ENCODE measurements at places on chromosomes 2 and 18. TPM values are rescaled to one million over a fixed set of nuclear protein-coding genes. Genes with fewer than 3 reads are reported as not detected.

- H3K4me3 ChIP-seq, result no peak overlapping the region
- no peaks in the 10 kb centered on the region for H3K36me3 ChIP-seq
These were observed 61.7 kb downstream of the PLB1 start for GRCh38 chr2:28557389-28558131.

- no peak overlapping the region for H3K4me3 ChIP-seq
- H3K27me3 ChIP-seq, result no peaks in the 10 kb centered on the region
- H3K27ac ChIP-seq, result peak overlapping the region; percentile 56
These were observed 26.0 kb upstream of the ATOH8 start for GRCh38 chr2:85727798-85728197.

DNA sequence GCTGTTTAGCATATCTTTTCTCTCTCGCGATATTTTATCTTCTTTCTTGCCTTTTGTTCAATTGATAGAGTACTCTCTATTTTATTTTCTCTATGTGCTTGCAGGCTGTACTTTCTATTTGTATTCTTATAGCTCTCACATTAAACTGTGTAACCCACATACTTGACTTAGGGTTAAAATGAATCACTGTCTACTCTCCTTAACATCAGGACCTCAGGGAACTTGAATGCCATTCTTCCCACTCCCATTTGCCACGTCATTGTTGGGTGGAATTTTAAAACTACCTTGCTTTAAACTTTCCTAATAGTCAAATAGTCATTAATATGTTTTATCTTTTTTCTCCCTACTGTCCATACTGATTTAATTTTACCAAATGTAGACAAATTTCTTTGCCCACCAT, 269.7 kb downstream of the ALPK2 start:
- no peak overlapping the region for H3K4me3 ChIP-seq
- no peaks in the 10 kb centered on the region for H3K27me3 ChIP-seq
- no peak overlapping the region for H3K27ac ChIP-seq
- no peaks in the 10 kb centered on the region for H3K4me1 ChIP-seq
- H3K36me3 ChIP-seq, result no peaks in the 10 kb centered on the region

DNA sequence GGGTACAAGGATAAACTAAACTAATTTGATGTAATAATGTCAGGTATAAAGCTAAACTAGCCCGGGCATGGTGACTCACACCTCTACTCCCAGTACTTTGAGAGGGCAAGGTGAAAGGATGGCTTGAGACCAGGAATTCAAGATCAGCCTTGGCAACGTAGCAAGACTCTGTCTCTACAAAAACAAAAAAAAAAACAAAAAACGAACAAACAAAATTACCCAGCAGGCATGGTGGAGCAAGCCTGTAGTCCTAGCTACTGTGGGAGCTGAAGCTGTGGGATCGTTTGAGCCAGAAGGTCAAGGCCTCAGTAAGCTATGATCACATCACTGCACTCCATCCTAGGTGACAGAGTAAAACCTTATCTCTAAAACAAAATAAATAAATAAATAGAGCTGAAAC, 131.8 kb upstream of the KYNU start:
- no peaks in the 10 kb centered on the region for H3K36me3 ChIP-seq
- no peaks in the 10 kb centered on the region for H3K27me3 ChIP-seq
- no peaks in the 10 kb centered on the region for H3K4me1 ChIP-seq

DNA sequence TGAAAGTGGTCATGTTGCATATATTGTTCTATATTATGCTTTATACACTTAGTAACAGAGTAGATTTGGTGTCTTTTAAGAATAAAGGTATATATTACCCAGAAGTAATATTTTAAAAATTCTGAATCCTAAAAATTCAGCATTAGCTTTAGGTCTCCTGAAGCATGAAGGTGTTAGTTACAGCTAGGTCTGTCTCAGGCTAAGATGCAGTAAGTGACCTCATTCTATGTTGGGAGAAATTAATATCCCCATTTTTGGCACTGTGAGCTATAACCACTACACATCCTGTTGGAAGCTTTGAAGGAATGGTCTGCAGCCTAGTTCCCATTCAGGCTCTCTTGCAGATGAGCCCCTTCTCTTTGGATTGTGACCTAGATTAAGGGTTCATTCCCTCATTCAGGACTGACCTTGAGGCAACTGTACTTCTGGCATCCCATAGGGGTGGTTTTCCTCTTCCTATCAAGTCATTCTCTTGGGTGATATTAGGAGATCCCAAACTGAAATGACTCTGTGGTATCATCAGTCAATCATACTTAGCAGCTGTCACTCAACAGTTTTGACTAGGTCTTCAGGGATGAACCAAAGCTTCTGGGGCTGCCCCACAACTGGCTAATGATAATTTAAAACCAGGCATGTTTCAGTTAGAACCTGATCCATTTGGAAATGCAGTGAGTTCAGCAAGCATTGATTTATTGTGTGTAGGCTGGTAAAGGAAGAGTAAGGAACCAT, 117.7 kb downstream of the GPD2 start:
- H3K27me3 ChIP-seq, result no peaks in the 10 kb centered on the region
- no peaks in the 10 kb centered on the region for H3K4me1 ChIP-seq
- H3K27ac ChIP-seq, result no peak overlapping the region
- H3K4me3 ChIP-seq, result no peak overlapping the region

- H3K27ac ChIP-seq, result no peak overlapping the region
- H3K4me1 ChIP-seq, result no peaks in the 10 kb centered on the region
- no peaks in the 10 kb centered on the region for H3K27me3 ChIP-seq
These were observed 4.7 kb downstream of the EPG5 start for GRCh38 chr18:45962461-45962860.

GRCh38 chr18:36419900-36420531, 122.5 kb downstream of the FHOD3 start:
- H3K36me3 ChIP-seq, result no peaks in the 10 kb centered on the region
- no peak for DNase-seq
- H3K4me1 ChIP-seq, result no peaks in the 10 kb centered on the region
- H3K4me3 ChIP-seq, result no peak overlapping the region

- H3K4me3 ChIP-seq, result no peak overlapping the region
- DNase-seq, result peak; percentile 86
- no peaks in the 10 kb centered on the region for H3K36me3 ChIP-seq
- H3K27me3 ChIP-seq, result no peaks in the 10 kb centered on the region
- H3K4me1 ChIP-seq, result no peaks in the 10 kb centered on the region
These were observed 34.2 kb upstream of the NCOA1 start for GRCh38 chr2:24456599-24457556.

- H3K4me3 ChIP-seq, result no peak overlapping the region
- no peak for DNase-seq
- no peaks in the 10 kb centered on the region for H3K4me1 ChIP-seq
- no peaks in the 10 kb centered on the region for H3K36me3 ChIP-seq
- H3K27me3 ChIP-seq, result no peaks in the 10 kb centered on the region
These were observed 22.6 kb downstream of the CHMP1B start for GRCh38 chr18:11873670-11874340.

GRCh38 chr2:235453605-235454151, 40.2 kb upstream of the AGAP1 start:
- H3K27ac ChIP-seq, result no peak overlapping the region
- no peaks in the 10 kb centered on the region for H3K4me1 ChIP-seq
- no peak for DNase-seq
- H3K27me3 ChIP-seq, result no peaks in the 10 kb centered on the region
- no peaks in the 10 kb centered on the region for H3K36me3 ChIP-seq

DNA sequence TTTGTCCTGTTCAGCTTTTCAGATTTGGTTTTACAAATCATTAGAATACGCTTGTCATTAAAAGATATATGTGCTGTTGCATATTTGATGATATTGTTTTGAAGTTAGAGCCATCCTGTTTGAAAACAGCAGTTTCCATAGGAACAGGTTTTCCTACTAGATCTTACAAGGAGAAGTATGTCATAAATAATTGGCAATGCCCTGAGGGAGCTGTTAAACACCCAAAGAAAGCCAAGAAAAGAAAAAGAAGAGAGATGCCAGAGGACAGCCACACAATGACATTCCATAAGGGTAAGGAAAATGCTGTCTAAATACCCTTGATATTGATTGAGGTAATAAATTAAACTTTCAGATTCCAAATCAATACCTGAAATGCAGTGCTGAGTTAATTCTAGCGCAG, 392.2 kb upstream of the CRIM1 start:
- H3K4me1 ChIP-seq, result no peaks in the 10 kb centered on the region
- no peak overlapping the region for H3K4me3 ChIP-seq
- H3K27ac ChIP-seq, result no peak overlapping the region
- no peaks in the 10 kb centered on the region for H3K36me3 ChIP-seq

DNA sequence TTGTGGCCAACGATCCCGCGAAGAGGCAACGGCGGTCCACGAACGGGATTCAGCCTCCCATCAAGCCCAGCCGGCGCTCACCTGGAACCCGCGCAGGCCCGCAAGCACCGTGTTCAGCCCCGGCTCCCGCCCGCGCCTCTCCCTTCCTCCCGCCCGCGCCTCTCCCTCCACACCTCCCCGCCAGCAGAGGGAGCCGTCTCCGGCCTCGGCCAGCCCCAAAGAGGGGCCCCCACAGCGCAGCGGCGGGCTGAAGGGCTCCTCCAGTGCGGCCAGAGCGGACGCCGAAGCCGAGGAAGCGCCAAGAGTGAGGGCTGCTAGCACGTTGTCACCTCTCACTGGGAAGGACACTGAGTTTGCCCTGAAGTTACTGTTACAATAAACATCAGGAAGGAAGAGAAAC, 55.3 kb upstream of the LAPTM4A start:
- no peaks in the 10 kb centered on the region for H3K4me1 ChIP-seq
- DNase-seq, result no peak

DNA sequence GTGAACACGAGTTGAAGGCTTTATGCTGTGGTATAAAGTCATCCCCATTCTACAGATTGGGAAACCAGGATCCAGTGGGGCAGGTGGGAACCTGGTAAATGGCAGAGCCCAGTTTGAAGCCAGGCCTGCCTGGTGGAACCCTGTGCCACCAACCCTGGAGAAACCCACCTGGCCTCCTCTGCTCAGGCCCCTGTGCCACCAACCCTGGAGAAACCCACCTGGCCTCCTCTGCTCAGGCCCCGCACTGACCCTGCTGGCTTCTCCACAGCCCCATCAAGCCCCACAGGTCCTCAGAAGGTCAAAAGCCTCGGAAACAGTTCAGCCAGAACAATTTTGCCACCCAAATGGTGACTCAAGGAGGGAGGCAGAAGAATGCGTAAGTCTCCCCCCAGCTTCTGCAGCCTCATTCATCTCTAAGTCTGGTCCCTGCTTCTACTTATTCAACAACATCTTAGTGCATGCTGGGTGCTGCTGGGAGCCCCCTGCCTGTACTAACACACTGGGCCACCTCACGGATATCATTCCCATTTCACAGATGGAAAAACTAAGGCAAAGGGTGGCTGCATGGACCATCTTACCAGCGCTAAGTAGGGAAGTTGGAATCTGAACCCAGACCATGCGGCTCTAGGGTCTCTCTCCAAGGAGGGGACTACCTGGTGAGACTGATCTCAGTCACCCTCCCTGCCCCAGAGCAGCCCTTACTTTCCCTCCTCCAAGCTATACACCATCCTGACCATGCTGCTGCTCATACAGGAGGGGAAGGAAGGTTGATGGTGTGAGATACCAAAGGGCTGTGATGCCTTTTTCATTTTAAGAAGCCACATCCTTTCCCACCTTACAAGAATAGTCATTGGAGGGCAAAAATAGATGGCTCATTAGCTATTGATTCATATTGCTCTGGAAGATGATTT, 93.7 kb upstream of the ID2 start:
- H3K4me1 ChIP-seq, result no peaks in the 10 kb centered on the region
- no peak overlapping the region for H3K4me3 ChIP-seq
- H3K27me3 ChIP-seq, result no peaks in the 10 kb centered on the region
- no peak overlapping the region for H3K27ac ChIP-seq
- no peaks in the 10 kb centered on the region for H3K36me3 ChIP-seq

The FAM124B gene
- total RNA-seq, result 5.7 TPM

The CASP10 gene
- total RNA-seq, result 21.6 TPM

The C2orf80 gene
- total RNA-seq, result not detected

The LINC00305 gene
- total RNA-seq, result not detected

The IL37 gene
- not detected for total RNA-seq

The ALPG gene
- not detected for total RNA-seq

The CACNB4 gene
- 2.1 TPM for total RNA-seq

The UGT1A9 gene
- not detected for total RNA-seq

The PSMA8 gene
- total RNA-seq, result not detected

Measured in uterus (tissue), 4 donors.